ENCODE measurements at places on chromosomes 1 and 21.
A peak's percentile ranks its signal among the peaks of the same experiment; 100 is the strongest.

GRCh38 chr21:25871566-25871965 lies 136.8 kb downstream of the GABPA start:
- no peak for DNase-seq

DNA sequence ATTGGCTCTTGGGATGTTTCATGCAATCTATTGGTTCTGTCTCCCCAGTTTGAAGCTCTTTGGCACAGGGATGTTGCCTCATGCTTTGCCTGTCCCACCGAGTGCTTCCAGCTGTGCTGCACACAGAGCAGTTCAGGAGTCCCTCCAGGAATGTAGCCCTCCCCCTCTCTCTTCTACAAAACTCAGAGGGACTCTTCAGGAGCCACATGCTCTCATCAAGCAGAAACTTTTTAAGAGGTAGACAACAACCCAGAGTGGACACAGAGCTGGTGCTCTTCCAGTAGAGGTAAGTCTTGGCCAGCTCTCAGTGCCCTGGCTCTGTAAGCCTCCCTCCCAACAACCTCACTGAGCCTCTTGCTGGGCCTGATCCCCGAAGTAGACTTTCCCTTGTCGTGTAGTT lies 11.6 kb upstream of the ZNF697 start:
- no peak for DNase-seq

- no peak for DNase-seq
These were observed 91.9 kb downstream of the URB2 start for GRCh38 chr1:229717786-229718576.

DNA sequence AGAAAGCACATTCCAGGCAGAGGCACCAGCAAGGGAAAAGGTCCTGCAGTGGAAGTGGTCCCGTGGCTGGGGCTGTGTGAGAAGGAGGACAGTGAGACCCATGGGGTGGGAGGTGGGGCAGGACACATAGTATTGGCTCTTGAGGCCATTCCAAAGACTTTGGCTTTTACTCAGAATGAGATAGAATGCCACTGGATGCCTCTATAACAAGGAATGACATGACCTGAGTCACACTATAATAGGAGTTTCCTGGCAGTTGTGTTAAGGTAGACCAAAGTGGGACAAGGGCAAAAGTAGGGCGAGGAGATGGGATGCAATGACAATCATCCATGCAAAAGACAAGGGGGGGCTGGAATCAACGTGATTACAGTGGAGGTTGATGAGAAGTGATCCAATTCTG lies 24.7 kb upstream of the LAMC2 start:
- DNase-seq, result no peak

GRCh38 chr21:24045373-24045772 lies 1561.9 kb downstream of the MRPL39 start:
- DNase-seq, result no peak

DNA sequence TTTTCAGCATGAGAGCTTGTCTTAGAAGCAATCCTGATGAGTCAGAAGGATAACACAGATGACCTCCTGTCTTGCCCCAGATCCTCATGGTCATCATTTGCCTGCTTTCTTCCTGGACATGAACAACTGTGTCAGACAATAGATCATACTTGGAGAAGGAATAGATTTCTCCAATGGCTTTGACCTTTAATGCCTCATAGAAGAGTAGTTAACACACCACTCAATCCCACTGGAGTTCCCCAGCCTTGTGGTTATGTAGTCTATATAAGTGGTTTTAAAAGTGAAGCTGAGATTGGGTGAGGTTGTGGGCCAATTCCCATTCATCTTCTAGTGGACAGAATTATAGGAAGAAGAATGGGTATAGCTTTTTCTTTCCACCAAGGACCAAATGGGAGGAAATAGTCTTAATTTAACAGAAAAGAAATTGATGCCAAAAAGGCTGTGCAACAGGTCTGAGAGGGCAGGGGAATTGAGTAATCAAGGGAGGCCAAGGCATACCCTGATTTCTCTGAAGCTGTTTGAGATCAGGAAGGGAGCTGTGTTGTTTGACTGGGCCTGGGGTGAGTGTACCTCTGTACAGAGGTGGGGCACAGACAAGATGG lies 14.4 kb downstream of the PRCC start:
- DNase-seq, result peak; percentile 69

DNA sequence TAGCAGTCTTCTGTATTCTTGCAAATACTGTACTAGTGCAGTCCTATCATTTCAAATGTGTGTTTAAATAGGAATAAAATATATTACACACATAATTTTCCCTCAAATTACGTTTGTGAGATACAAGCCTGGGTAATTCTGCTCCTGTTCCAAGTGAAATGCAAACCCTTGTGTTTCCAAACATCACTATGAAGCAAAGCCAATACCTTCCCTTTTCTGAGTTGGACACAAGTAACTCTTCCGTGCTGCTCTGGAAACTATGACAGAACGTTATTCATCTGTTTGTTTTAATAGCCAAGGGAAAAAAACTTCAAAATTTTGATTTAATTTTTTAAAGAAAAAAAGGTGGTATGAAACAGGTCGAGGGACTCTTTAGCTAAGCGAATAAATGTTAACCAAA lies 73.7 kb upstream of the UBE2U start:
- no peak for DNase-seq

GRCh38 chr1:15272782-15273127 lies 25.7 kb downstream of the FHAD1 start:
- no peak for DNase-seq

DNA sequence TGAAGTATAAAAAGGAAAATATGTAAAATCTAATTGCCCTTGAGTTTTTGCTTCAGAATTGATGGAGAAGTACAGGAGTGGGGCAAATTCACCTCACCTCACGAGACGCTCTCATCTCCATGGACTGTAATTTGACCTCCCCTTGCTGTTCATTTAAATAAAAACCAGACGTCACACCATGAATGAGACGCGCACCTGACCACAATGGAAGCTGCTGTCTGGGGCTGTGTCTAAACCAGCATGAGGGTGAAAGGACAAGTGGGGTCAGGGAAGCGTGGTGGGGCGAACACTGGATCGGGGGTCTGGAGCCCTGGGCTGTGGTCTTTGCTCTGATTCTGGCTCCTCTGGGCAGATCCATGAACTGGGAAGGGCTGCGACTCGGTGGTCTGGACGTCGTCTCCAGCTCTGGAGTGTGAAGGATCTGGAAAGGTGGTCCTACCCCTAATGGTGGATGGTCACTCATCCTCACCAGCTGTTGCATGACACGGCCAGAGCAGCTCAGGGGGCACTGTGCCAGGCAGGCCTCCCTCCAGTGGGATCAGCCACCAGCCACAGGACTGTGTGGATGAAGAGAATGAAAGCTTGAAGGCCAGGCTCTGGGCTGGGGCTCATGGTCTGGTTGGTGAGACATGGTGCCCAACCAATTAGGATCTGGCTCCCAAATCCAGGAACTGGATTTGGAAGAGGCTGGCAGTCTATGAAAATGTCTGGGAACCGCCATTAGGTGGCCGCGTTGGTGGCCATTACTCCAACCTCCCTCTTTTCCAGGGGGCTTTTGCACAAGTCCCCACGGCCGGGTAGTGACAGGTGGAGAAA lies 728.6 kb downstream of the PTPRU start:
- no peak for DNase-seq

DNA sequence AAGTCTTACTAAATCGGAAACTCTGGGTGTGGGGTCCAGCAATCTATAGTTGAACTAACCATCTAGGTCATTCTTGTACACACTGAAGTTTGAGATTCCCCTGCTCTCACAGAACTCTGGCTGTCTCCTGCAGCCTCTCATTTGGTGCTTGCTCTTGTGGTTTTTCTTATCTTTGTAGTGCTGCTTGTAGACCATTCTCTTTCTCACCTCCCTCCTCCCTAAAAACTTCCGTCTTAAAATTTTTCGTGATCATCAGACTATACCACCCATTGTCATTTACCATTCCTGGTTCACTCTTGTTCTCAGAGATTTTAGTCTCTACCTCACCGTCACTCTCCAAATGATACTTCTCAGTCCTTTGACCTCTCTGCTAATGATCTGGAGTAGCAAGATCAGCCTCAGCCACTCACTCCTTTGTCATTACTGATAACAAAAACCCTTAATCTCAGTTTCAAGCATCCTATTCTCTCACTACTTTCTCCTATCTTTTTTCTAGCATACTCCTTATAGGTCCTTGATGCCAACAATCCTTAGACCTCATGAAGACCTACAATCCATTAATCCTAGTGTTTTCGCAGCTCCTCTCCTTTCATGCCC lies 13.0 kb upstream of the EPHX4 start:
- DNase-seq, result no peak

GRCh38 chr1:155128755-155129473 lies 1.2 kb downstream of the EFNA1 start:
- DNase-seq, result no peak

DNA sequence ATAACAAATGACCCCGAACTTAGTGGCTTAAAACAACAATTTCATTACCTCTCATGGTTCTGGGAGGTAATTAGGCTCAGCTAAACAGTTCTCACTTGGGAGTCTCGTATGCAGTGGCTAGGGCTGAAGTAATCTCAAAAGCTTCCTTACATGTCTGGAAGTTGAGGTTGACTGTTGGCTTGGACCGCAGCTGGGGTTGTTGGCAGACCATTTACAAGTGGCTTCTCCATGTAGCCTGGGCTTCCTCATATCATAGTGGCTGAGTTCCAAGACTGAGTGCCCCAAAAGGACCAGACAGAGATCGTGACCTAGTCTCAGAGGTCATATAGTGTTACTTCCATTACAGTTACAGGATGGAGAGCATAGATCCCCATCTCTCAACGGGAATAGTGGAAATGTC lies 2.4 kb upstream of the POGZ start:
- DNase-seq, result no peak

GRCh38 chr1:169250795-169251194 lies 116.8 kb downstream of the NME7 start:
- DNase-seq, result no peak

DNA sequence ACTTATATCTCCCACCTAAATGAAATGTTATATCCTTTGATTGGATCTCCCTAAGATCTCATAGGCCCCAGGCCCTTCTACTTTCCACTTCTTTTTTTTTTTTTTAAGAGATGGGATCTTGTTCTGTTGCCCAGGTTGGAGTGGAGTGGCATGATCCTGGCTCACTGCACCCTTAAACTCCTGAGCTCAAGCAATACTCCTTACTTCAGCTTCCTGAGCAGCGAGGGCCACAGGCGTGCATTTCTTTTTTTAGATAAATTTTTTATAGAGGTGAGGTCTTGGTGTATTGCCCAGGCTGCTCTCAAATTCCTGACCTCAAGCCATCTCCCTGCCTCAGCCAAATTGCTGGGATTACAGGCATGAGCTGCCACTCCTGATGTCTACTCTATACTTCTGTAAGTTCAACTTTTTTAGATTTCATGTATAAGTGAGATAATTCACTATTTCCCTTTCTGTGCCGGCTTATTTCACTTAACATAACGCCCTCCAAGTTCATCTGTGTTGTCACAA lies 987.5 kb upstream of the NCAM2 start:
- no peak for DNase-seq

DNA sequence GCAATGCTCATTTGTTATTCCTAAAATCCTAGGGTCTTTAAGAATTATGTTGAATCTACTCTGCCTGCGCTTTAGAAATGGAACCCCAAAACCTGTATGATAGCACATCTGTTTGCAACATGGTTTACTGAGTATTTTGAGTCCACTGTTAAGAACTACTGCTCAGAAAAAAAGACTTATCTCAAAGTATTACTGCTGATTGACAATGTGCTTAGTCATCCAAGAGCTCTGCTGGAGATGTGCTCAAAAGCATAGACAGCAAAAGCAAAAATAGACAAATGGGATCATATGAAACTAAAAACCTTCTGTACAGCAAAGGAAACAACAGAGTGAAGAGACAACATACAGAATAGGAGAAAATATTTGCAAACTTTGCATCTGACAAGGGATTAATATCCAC lies 107.0 kb downstream of the CTH start:
- DNase-seq, result no peak

- DNase-seq, result no peak
These were observed 96.2 kb downstream of the CCDC185 start for GRCh38 chr1:223489439-223489838.

GRCh38 chr1:231584117-231584516 lies 42.5 kb upstream of the DISC1 start:
- DNase-seq, result peak; percentile 57

GRCh38 chr1:205250699-205251098 lies 23.0 kb downstream of the TMCC2 start:
- DNase-seq, result no peak

GRCh38 chr1:68495968-68496679 lies 758 bp downstream of the DEPDC1 start:
- no peak for DNase-seq

- no peak for DNase-seq
These were observed 14.6 kb upstream of the PADI1 start for GRCh38 chr1:17190010-17190995.

- DNase-seq, result no peak
These were observed 19.7 kb upstream of the FASLG start for GRCh38 chr1:172638885-172639831.

DNA sequence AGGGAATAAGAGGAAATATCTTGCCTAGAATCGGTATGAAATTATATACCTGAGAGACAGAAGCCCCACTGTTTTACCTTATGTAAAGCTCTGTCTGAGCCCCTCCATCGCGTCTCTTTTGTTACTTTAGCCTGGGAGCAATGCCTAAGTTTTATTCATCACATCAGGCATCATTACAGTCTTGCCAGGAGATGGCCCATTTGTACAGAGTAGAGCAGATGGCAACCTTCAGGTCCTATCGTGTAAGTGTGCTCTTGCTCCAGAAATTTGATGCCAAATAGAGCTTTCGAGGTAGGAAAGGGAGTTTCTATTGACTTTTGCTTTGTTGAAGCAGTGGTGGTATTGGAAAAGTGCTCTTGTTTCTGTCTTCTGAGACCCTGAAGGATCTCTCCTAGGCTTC lies 24.9 kb downstream of the CFAP126 start:
- DNase-seq, result no peak

GRCh38 chr1:204507317-204508105 lies 8.7 kb upstream of the MDM4 start:
- DNase-seq, result peak; percentile 42

GRCh38 chr21:15848634-15849560 lies 119.1 kb downstream of the USP25 start:
- no peak for DNase-seq

GRCh38 chr1:243325305-243325890 lies 69.6 kb downstream of the SDCCAG8 start:
- DNase-seq, result peak; percentile 58

- peak; percentile 57 for DNase-seq
These were observed 186.1 kb upstream of the CAMK1G start for GRCh38 chr1:209397371-209397770.

DNA sequence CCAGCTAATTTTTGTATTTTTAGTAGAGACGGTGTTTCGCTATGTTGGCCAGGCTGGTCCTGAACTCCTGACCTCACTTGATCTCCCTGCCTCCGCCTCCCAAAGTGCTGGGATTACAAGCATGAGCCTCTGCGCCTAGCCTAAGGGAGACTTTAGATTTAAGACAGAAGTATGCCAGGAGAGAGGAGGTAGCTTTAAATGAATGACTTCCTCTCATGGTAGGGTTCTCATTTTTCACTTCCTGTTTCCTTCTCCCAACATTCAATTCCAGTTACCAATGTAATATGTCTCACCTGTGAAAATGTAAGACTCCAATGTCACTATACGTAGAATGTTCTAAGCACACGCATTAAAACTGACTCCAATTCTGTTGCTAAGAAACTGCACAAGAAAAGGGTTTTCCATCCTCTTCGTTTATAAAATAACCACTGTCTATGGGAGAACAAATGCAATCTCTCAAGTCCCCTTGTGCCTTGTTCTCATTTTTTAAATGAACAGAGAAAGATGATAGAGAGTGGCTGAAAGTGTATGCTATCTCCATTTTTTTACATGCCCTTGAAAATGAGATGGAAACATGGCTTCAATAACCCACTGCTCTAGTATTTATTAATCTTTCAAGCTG lies 140.0 kb downstream of the SLC45A1 start:
- DNase-seq, result peak; percentile 33

- no peak for DNase-seq
These were observed 58.4 kb upstream of the ADAM30 start for GRCh38 chr1:119954476-119955422.

Measured in inflammatory macrophage treated with lipopolysaccharide for 4 hours (primary cell).